ENCODE measurements at places on chromosomes 6 and 20.

DNA sequence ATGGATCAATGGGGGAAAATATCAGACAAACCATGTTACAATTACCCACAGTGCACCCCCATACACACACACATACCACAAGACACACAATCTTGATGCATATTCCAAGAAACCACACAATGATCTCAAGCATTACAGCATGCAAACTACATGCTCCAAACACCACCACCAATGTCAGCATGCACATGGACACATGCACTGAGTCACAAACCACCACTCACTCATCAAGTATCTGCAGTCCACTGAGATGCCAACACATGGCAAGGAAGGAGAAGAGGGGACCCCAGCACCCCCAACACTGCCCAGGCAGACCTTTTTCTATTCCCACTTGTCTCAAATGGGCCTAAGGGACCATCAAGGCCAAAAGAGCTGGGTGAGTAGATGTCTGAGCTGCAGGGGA is 91.6 kb downstream of the PREX1 start:
- DNase-seq = no peak

- no peak for DNase-seq
These were observed 1.8 kb downstream of the MOCS1 start for GRCh38 chr6:39932386-39932910.

GRCh38 chr20:63696628-63697356 is at the start of gene TNFRSF6B:
Gene TNFRSF6B, plus strand, starts transcription at chr20:63696652. Its CDS starts 116 bp downstream, at chr20:63696768.
- DNase-seq = no peak

DNA sequence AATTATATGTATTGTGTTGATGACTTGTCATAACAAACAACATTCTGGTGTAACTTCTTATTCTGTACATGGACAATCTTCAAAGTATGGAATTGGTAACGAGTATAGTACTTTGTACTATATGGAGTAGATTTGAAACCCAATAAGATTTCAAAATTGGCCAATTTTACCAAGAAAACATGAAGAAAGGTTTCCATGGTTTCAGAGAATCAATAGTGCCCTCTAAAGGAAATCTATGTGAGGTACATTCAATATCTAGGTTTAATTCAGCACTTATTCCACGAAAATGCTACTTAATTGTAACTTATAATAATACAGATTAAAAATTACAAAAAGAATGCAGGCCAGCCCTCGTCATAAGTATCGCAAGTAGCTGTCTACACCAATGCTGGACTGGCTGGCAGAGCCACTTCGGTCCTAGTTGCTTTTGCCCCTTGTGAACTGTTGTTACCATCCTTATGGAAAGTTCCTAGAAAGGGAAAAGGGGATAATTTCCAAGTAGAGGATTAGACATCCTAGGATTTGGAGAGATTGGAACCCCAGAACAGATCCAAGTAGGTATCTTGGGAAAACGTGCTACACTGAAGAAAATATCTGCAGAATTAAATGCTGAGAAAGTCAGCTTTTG is 70.9 kb downstream of the LCA5 start:
- peak; percentile 46 for DNase-seq

GRCh38 chr20:10671221-10671918 is 2.4 kb downstream of the JAG1 start:
- DNase-seq = no peak

All from NCI-H748 treated with DMSO at 0.1 percent for 48 hours (cell line).